Activated CD4-positive, alpha-beta memory T cell treated with anti-CD3 and anti-CD28 coated beads for 36 hours (primary cell): ENCODE measurements at places on chromosomes 2 and 18. TPM values are rescaled to one million over a fixed set of nuclear protein-coding genes. Genes with fewer than 3 reads are reported as not detected.

GRCh38 chr18:5414546-5414945, 119.0 kb upstream of the ZBTB14 start:
- no peak overlapping the region for H3K27ac ChIP-seq
- H3K4me1 ChIP-seq: peaks cover 3% of the 10 kb centered on the region
- peaks cover 7% of the 10 kb centered on the region for H3K27me3 ChIP-seq
- DNase-seq: no peak

- no peaks in the 10 kb centered on the region for H3K4me1 ChIP-seq
- no peak overlapping the region for H3K4me3 ChIP-seq
- H3K36me3 ChIP-seq: no peaks in the 10 kb centered on the region
- no peak for DNase-seq
These were observed 76.3 kb upstream of the RBBP8 start for GRCh38 chr18:22856870-22857269.

DNA sequence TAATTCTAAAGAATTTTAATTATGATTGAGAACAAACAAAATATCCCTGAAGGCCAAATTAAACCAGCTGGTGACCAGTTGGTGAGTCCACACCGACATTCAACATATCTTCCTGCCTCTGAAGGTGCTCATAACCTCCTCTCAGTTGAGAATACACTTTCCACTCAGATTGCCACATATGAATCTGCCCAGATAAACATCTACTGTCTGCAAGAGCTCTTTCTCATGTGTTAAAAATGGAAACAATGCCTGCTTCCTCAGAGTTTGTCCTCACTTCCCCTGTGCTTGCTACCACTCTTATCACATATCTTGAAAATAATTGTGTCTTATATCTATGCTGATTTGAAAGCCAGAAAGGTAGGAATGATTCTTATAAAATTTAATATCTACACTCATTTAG, 177.7 kb upstream of the GULP1 start:
- H3K4me1 ChIP-seq: no peaks in the 10 kb centered on the region
- H3K4me3 ChIP-seq: no peak overlapping the region
- H3K36me3 ChIP-seq: no peaks in the 10 kb centered on the region
- DNase-seq: no peak
- no peak overlapping the region for H3K27ac ChIP-seq

DNA sequence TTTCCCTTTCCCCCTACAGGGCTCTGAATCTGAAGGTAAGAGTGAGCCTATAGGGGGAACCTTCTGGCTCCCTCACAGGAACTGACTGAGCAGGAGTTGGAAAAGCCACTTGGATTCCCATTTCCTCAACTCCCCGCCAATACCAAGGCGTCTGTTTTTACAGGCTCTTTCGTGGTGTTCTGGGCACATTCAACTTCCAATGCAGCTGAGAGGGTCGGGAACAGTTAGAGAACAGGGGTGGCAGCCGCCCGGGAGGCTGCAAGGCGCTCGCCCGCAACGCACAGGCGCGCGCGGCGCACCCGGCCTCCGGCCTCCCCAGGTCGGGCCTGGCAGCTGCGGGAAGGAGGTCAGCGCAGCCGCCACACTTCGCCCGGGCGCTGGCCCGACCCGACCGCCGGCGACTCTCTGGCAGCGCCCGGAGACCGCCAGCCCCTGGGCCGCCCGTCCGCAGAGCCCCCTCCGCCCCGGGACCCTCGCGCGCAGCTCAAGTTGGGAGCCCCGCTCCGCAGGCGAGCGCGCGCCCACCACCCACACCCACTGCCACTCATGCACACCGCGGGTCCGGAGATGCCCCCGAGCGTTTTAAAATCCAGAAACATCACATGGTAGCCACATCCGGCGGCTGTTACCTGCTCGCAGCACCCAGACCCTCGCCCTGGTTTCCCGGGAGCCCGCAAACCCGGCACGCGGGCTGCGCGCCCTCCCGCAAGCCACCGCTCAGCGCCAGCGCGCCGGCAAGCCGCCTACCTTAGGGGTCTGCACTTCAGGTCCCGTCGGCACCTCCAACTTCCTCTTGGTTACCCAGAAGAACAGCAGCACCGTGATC, 816 bp downstream of the GALNT14 start:
- DNase-seq: no peak
- H3K36me3 ChIP-seq: no peaks in the 10 kb centered on the region
- peak overlapping the region; percentile 48 for H3K4me3 ChIP-seq

- H3K36me3 ChIP-seq: peaks cover 23% of the 10 kb centered on the region
- no peak overlapping the region for H3K4me3 ChIP-seq
- H3K4me1 ChIP-seq: no peaks in the 10 kb centered on the region
- no peak overlapping the region for H3K27ac ChIP-seq
- H3K27me3 ChIP-seq: no peaks in the 10 kb centered on the region
These were observed 72.8 kb downstream of the ABI2 start for GRCh38 chr2:203400805-203401585.

- H3K27ac ChIP-seq: no peak overlapping the region
- H3K4me1 ChIP-seq: peaks cover 3% of the 10 kb centered on the region
- no peaks in the 10 kb centered on the region for H3K27me3 ChIP-seq
- H3K4me3 ChIP-seq: no peak overlapping the region
- no peak for DNase-seq
These were observed 35.8 kb downstream of the ANO7 start for GRCh38 chr2:241224018-241224850.

GRCh38 chr2:122357998-122358397, 602.5 kb downstream of the TSN start:
- H3K4me1 ChIP-seq: no peaks in the 10 kb centered on the region
- no peak overlapping the region for H3K4me3 ChIP-seq
- no peaks in the 10 kb centered on the region for H3K27me3 ChIP-seq
- H3K27ac ChIP-seq: no peak overlapping the region
- no peaks in the 10 kb centered on the region for H3K36me3 ChIP-seq

DNA sequence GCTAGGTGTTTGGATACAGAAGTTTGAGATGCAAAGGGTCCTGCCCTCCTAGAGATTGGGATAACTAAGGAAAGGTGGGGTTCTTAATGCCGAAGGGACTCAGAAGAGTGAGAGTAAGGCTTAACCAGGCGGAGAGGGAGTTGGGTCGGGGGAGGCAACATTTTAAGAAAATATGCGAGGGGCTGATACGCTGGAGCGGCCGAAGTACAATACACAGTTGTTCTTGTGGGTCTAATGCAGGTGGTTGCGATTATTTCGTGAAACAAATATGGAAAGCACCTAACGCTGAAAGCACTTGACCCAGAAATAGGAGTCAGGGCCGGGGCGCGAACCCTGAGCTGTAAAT, 344 bp upstream of the MRPL33 start:
- peak overlapping the region; percentile 100 for H3K4me3 ChIP-seq
- no peak for DNase-seq
- peaks cover 18% of the 10 kb centered on the region for H3K36me3 ChIP-seq
- H3K27me3 ChIP-seq: no peaks in the 10 kb centered on the region

DNA sequence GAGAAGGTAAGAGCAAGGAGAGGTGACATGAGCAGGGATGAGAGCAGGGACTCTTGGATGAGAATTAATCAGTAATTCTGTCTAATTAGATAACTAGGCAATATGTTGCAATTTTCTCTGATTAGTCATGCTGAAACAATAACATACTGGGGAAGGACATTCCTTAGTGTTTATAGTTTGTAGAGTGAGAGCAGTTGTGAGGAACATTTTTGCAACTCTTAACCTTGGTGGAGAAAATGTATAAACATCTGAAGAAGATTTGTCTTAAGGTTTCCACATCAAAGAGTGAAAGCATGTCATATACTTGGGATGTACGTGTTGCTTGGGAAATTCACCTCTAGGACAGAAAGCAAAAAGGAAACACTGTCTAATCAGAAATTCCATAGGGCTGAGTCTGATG, 955.4 kb upstream of the FANCL start:
- no peak overlapping the region for H3K27ac ChIP-seq
- no peak for DNase-seq
- no peaks in the 10 kb centered on the region for H3K27me3 ChIP-seq

DNA sequence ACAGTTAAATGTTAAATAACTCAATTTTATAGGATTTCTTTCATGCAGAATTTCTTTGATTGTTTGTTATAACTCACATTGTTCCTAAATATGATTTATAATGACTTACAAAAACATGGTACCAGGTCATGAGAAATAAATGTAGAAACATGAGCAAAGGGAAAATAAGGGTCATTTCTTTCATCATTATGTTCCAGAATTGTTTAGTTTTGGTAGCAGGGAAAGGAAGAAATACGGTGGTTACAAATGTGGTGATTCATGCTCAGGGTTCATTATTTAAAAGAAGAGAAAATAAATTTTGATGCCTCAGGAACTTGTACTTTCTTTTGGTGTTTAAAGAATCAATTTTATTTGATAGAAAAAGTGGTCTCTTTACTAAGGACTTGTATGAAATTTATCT, 4.4 kb downstream of the LYPD6B start:
- peaks cover 22% of the 10 kb centered on the region for H3K27me3 ChIP-seq
- H3K4me3 ChIP-seq: no peak overlapping the region
- no peak overlapping the region for H3K27ac ChIP-seq
- peaks cover 7% of the 10 kb centered on the region for H3K36me3 ChIP-seq
- H3K4me1 ChIP-seq: no peaks in the 10 kb centered on the region

- peak overlapping the region; percentile 76 for H3K27ac ChIP-seq
- no peaks in the 10 kb centered on the region for H3K27me3 ChIP-seq
- peaks cover 90% of the 10 kb centered on the region for H3K4me1 ChIP-seq
- H3K36me3 ChIP-seq: peaks cover 3% of the 10 kb centered on the region
These were observed 26.2 kb downstream of the INPP4A start for GRCh38 chr2:98470851-98471255.

SPP2 gene
- not detected for total RNA-seq
